ENCODE measurements at places on chromosomes 2 and 18. TPM values are rescaled to one million over a fixed set of nuclear protein-coding genes. Genes with fewer than 3 reads are reported as not detected.

GRCh38 chr2:65481961-65482360 lies 49.6 kb upstream of the SPRED2 start:
- DNase-seq: no peak

DNA sequence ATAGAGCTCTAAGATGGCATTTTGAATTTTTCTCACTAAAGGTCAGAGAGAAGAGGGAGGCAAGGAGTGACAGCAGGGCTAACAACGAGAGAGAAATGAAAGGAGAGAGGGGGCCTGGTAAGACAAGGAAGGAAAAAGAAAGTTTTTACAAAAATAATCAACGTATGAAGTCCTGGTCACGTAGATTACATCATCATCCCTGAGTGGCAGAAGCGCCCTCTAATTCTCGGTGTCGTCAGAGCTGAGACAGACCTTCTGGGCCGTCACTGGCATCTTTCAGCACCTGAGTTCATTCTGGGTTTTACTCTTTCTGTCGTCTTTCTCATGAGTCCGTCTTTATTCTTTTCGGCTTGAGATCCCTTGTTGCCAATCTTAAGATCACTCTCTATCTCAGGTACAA lies 329.8 kb downstream of the ALK start:
- no peak for DNase-seq

GRCh38 chr2:157394928-157395327 lies 49.0 kb downstream of the CYTIP start:
- no peak for DNase-seq

GRCh38 chr2:198115201-198115600 lies 310.8 kb downstream of the PLCL1 start:
- DNase-seq: no peak

DNA sequence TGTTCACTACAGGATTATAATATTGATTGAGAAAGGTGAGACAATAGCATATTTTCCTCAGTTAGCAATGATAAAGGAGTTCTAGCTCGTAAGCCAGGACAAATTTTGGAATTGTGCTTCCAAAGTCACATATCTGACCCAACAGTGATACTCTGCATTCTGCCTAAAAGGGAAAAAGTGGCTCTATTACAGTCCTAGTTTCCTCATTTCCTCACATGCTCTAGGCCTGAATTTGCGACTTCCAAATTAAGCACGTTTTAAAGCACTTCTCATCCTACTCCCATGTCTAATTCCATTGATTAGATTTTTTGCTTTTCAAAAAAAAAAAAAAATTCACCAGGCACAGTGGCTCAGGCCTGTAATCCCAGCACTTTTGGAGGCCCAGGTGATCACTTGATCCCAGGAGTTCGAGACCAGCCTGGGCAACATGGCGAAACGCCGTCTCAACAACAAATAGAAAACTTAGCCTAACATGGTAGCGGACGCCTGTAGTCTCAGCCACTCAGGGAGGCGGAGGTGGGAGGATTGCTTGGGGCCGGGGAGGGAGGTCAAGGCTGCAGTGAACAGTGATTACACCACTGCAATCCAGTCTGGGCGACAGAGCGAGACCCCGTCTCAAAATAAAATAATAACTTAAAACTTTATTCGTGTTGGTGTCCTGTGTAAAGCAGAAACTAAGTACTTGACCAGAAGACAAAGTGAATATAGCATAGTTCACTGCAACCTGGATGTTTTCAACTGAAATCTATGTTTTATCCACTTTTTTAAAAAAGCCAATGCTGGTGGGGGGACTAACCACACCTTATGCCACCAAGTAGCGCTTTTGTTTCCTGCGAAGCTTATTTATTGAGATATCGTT lies 1.5 kb downstream of the ESCO1 start:
- DNase-seq: no peak

DNA sequence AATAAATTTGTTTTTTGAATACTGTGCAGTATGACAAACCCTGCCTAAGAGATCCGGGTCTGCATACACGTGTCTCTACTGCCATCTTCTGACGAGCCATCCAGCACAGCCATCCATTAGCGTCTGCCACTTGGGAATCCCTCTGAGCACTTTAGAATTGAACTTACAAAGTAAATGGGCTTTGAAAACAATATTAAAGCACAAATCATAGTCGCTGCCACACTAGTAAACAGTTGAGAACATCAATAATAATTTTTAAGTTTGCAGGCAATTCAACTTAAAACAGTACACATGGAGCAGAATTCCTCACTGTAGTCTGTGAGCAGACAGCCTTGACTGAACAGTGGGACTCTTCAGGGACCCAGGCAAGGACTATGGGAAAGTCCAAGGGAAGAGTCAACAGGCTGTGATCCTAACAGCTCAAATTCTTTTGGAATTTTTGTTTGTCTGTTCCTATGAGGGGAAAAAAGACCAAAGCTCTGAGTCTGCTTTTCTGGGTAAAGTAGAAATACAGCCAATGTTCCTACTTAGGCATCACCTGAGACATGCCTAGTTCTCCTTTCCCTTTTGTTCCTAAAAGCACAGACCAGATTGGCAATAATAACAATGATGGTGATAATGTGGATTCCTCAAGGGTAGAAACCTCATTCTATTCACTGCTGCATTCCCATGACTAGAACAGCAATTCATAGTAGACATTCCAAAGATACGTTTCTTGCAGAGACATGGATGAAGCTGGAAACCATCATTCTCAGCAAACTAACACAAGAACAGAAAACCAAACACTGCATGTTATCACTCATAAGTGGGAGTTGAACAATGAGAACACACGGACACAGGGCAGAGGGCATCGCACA lies 92.9 kb downstream of the MREG start:
- DNase-seq: peak; percentile 78

- DNase-seq: no peak
Observed at GRCh38 chr2:35365859-35366258, 989.7 kb upstream of the CRIM1 start.

- DNase-seq: no peak
Observed at GRCh38 chr2:107466984-107467773, 359.5 kb upstream of the RGPD4 start.

GRCh38 chr2:33588232-33588631 lies 10.9 kb downstream of the FAM98A start:
- no peak for DNase-seq

DNA sequence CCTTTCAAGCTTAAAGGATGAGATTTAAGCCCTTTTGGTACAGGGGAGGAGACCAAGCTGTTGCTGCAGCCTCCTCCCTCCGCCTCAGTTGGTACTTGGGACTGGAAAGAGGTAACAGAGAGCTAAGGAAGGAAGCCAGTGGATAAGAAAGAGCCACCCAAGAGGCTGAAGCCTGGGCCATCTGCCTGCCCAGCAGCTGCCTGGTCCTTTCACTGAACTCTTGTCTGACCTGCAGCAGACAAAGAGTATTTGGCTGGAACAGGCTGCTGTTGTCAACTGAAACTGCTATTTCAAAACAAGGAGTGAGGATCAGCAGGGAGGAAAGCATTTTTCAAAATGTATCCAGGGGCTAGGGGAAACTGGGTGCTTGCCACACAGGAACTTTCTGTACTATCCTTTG lies 30.3 kb downstream of the TNS1 start:
- DNase-seq: no peak

DNA sequence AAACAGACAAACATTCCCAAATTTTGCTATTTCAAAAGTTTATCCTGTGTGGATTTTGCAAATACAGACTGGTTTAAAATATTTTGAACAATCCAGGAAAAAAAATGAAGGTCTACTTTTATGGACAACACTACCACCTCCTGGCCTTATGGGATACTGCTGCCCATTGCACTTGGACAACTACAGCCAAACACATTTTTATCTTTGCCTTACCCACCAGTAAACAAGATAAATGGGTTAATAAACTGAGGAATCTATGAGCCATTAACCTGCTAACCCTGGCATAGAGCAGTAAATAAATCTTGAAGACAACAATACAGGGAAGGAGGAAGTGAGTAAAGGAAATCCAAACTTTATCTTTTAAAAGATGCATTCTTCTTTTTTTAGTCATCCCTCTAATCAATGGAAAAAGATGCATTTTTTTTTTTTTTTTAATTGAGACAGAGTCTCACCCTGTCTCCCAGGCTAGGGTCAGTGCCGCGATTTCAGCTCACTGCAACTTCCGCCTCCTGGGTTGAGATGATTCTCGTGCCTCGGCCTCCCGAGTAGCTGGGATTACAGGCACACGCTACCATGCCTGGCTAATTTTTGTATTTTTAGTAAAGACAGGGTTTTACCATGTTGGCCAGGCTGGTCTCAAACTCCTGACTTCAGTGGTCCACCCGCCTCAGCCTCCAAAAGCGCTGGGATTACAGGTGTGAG lies 2.1 kb upstream of the SPIRE1 start:
- no peak for DNase-seq

GRCh38 chr2:149458502-149458901 lies 128.1 kb downstream of the LYPD6 start:
- no peak for DNase-seq

DNA sequence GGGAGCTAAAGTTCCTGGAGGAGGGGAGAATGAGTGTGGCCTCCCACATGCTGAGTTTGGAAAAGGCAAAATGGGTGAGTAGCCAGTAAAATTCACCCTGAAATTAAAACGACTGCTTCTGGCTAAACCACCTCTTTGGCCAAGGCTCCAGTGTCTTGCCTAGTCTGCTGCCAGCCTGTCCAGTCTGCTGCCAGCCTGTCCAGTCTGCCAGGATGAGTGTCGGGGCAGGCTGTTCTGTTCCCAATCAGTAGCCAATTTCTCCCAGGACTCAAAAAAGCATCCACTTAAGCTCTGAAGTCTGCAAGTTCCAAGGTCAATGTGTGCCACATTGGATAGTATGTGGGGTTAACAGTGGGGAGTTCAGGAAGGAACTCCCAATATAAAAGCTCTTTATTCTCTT lies 134.6 kb upstream of the KLHL29 start:
- DNase-seq: no peak

Gene CCDC68
- 16.5 TPM for total RNA-seq

Gene SPATA3
- total RNA-seq: not detected

Gene SLC30A3
- total RNA-seq: not detected

Gene LRRC30
- not detected for total RNA-seq

DNA sequence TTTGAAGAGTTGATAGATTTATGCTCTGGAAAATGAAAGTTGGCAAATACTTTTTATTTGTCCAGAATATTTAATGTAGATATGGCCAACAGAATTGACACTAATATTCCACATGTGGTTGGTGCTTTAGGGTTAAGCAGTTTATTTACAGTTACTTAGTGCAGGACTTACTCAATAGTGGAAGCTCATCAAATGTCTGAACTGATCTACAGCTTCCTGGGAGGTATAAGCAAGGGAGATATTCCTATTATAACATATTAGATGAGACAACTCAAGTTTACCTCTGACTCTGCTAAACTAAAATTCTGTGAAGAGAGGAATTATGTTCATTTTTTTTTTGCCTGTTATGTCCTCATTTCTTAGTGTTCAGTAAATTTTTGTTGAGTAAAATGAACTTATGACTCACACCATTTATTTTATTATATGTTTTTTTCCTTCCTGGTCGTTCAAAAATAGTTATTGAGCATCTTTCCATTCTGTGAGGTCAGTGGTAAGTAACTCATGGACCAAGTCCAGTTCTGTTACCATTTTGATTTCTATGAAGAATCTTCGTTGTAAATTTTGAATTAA lies 13.6 kb downstream of the ABI2 start:
- no peak for DNase-seq

- DNase-seq: no peak
Observed at GRCh38 chr18:78232196-78232595, 747.4 kb upstream of the SALL3 start.

Gene SPP2
- not detected for total RNA-seq

Gene DLX2
- total RNA-seq: not detected

Gene GAL3ST2
- total RNA-seq: 0.47 TPM

GRCh38 chr2:178962152-178962551 lies 87.8 kb downstream of the CCDC141 start:
- no peak for DNase-seq

Gene KIF3C
- total RNA-seq: 4.1 TPM

- DNase-seq: no peak
Observed at GRCh38 chr2:119914266-119914665, 98.6 kb upstream of the EPB41L5 start.

DNA sequence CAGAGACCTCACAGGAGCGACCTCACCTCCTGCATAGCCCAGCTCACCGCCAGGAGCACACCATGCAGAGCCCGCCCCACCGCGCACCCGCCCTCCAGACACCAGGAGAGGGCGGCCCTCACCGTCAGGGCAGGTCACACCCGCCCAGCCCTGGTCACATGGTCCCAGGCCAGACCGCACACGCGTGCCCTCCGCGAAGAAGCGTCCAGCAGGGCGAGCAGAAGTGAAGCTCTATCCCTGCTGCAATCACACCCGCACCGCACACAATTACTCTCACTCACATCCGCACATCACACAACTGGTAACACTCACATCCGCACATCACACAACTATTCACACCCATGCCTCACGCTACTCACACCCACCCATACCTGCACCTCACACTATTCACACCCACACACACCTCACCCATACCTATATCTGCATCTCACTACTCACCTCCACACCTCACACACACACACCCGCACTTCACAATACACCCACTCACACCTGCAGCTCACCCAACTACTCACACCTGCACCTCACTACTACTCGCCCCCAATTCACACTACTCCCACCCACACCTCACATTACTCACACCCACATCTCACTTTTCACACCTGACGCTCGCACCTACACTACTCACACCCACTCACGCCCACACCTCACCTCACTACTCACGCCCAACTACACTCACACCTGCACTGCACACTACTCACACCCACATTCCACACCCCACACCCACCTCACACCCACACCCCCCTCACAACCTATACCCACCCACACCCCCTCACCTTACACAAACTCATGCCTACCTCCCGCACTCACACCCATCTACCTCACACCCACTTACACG lies 242.0 kb downstream of the HDAC4 start:
- DNase-seq: no peak

Gene RNF152
- total RNA-seq: 52.9 TPM

DNA sequence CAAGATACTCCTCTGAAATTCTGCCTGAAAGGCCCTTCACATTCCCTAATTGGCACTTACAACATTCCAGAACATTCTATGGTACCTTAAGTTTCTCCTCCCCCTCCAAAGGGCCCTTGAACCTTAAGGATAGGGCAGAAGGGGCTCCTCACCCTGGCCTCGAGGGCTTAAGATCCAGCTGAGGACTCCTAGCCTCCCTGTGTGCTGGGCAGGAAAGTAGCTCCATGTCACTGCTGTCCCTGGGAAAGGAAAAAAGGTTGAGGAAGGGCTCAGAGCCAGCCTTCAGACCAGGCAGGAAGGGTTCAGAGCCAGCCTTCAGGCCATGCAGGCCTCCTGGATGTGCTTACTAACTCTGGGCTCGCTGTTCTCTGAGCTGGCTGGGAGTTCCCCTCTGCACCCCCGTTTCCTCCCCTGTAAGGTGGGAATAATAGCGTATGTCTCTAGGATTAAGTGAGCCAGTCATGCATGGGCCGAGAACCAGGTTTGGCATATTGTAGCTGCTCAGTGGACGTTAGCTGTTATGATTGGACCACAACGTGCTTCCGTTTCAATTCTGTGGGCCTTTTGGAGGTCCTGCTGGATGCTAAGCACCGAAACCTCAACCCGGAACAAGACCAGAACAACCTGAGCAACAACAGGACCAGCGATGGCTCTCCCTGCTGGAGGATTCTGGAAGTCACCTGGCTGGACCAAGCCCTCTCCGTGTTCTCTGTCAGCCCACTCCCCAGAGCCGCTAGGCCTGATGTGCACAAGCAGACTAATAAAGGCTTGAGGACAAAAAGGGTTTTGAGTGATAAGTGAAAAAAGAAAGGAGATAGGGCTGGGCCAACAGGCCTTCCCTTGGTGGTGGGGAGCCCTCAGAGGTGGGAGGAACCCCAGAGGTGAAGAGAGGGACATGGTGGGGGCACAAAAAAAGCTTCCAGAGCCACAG lies 1.0 kb upstream of the B3GNT7 start:
- DNase-seq: no peak

GRCh38 chr2:190763901-190764514 lies 115.1 kb downstream of the NAB1 start:
- DNase-seq: no peak

Data from ureter (tissue), 1 donor.